ENCODE measurements at places on chromosomes 2 and 18.

GRCh38 chr18:75483662-75484061, 56.2 kb upstream of the SMIM21 start:
- DNase-seq = no peak

DNA sequence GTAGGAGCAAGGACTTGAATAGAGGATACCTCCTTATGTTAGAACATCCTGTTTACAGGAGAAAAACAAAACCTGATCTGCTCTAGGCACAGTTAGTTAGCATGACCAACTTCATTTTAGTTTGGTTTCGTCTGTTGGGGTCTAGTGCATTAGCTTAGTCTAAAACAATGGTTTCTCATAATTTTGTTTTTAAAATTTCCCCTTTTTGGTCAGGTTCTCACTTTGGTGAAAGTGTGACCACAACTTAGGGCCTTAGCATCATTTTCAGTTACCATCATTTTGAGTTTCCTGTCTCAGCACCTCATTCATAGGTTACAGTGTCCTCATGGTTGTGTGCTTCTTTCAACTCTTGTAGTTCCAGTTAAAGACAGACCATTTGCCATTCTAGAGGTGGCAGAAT, 1277.0 kb upstream of the SLC39A10 start:
- DNase-seq = no peak

GRCh38 chr2:99836690-99837605, 305.4 kb downstream of the AFF3 start:
- DNase-seq = no peak

- DNase-seq = no peak
Observed at GRCh38 chr2:168639441-168639898, 163.0 kb upstream of the NOSTRIN start.

GRCh38 chr2:43127941-43128558, 98.4 kb downstream of the ZFP36L2 start:
- DNase-seq = no peak

DNA sequence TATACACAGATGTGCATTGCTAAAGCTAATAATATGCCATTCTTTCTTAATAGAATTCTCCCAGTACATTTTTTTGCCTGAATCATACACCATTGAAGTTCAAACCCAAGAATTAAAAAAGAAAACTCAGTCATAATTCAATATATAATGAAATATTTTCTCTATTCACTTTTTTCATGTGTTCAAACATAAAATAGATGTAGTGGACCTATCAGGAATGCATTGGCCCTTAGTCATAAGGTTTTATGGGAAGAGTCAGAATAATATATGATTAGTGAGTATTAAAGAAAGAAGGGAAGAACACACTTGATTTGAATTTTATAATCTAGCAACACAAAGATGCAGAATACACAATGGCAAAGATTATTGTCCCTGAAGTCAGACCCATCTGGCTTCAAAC, 297.0 kb upstream of the COL3A1 start:
- no peak for DNase-seq

DNA sequence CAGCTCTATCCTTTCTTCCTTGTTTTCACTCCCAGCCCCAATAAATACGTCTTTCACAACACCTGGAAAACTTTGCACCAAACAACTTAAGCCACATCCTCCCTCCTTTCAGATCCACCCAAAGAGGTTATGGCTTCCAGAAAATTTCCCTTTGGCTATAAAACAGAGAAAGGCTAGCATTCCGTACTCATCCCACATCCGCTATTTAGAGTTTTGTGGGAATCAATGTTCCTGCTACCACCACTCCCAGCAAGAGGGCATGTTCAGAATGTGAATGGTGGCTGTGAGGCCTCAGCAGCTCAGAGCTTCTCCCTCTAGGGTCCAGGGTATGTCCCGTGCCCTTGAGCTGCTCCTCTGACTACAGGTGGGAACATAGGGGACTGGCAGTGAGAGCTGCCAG, 214.6 kb downstream of the NCK2 start:
- DNase-seq = no peak

GRCh38 chr2:59947917-59948541, 605.4 kb downstream of the BCL11A start:
- DNase-seq = no peak

GRCh38 chr18:56891870-56892269, 240.7 kb downstream of the WDR7 start:
- DNase-seq = no peak

GRCh38 chr2:12341215-12341614, 375.5 kb upstream of the TRIB2 start:
- no peak for DNase-seq

DNA sequence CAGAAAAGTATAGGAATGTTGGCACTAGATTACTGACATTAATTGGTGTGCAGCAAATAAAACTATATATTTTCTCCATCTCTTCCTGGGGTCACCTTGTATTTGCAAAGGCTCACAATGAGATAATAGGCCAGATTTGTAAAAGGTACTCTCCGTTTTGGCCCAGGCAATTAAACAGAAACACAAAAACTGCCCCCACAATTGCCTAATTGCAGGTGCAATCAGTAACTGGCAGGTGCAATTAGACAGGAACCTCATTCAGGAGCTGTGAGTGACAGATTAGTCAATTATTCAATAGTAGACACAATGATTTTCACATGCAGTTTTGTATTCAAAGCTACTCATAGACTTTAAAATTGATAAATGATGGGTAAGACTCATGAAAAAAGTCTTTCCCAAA, 451.4 kb upstream of the ID2 start:
- no peak for DNase-seq

Data from activated naive CD4-positive, alpha-beta T cell (primary cell).